ENCODE measurements at places on chromosomes 4 and X.
A peak's percentile ranks its signal among the peaks of the same experiment; 100 is the strongest.

- DNase-seq, result no peak
These were observed 1529.1 kb upstream of the ADGRL3 start for GRCh38 chr4:59671037-59671436.

DNA sequence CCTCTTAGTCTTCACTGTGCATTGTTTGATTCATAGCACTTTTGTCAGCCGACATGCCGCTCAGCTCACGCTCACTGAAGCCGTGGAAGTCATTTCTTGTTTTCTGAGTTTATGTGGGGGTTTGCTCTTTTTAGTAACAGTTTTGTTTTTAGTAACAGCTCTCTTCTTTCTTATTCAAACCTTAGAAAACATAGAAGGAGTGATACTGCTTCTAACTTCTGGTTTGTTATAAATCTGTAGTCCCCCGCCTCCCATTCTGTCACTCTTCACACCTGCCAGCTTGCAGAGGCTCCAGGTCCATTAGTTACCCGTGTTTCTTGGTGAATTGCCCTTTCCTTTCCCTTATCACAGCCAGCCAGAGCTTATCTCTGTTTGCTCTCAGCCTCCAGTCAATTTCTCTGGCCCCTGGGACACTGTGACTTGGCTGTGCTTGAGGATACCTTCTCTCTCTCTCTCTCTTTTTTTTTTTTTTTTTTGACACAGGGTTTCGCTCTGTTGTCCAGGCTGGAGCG lies 50.5 kb downstream of the GRK4 start:
- peak; percentile 84 for DNase-seq

GRCh38 chr4:59818656-59819055 lies 1381.5 kb upstream of the ADGRL3 start:
- peak; percentile 17 for DNase-seq

- no peak for DNase-seq
These were observed 81.2 kb downstream of the SPCS3 start for GRCh38 chr4:176400816-176401461.

- DNase-seq, result peak; percentile 9
These were observed 41.9 kb downstream of the WDR1 start for GRCh38 chr4:10074767-10075105.

DNA sequence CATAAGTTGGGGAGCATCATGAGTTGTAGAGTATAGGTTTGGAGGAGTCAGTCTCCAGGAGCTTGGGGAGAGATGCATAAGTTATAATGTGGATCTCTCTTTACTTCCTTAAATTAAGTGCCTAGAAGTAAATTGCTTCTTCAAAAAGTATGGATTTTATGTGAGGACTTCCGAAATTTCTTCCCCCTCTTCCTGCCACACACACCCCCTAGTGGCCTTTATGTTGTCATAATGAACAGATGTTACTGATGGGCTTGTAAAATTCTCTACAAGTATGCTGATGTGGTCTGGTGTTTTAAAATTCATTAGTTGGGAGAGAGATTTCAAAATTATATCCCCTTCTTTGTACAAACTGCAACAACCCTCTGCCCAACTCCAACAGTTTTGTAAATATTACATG lies 2.3 kb upstream of the METTL14 start:
- peak; percentile 14 for DNase-seq

GRCh38 chr4:176584031-176584606 lies 208.6 kb downstream of the VEGFC start:
- DNase-seq, result no peak

- DNase-seq, result no peak
These were observed 104.1 kb upstream of the BMP3 start for GRCh38 chr4:80926446-80926845.

GRCh38 chrX:10549280-10549679 lies 71.1 kb downstream of the MID1 start:
- no peak for DNase-seq

GRCh38 chr4:61336916-61337315 lies 136.8 kb downstream of the ADGRL3 start:
- no peak for DNase-seq

GRCh38 chrX:78886550-78886949 lies 58.6 kb upstream of the P2RY10 start:
- peak; percentile 38 for DNase-seq

GRCh38 chr4:125624951-125625350 lies 310.2 kb downstream of the FAT4 start:
- DNase-seq, result no peak

GRCh38 chr4:101104312-101105052 lies 242.8 kb downstream of the PPP3CA start:
- peak; percentile 21 for DNase-seq

- DNase-seq, result no peak
These were observed 32.2 kb upstream of the STX18 start for GRCh38 chr4:4574052-4574451.

- DNase-seq, result peak; percentile 8
These were observed 38.9 kb downstream of the STARD8 start for GRCh38 chrX:68686097-68686977.

- peak; percentile 80 for DNase-seq
These were observed 31.0 kb downstream of the ALPK1 start for GRCh38 chr4:112327965-112328733.

DNA sequence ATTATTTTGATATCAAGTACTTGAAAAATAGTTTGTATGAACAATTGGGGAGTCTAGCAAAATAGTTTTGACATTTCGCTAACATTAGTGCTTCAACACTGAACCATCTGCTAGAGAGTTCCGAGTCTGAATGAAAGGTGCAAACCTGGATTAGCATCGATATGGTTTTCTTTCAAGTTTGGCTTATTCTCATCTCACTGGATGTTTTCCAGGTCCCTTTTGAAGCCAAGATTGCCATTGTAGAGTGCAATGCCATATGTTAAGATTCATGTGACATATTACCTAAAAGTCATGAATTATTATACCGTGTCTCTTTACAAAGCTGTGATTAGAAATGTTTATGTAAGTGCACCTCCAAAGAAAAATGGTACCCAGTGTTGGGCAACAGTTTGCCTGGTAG lies 36.8 kb upstream of the NAA11 start:
- no peak for DNase-seq

DNA sequence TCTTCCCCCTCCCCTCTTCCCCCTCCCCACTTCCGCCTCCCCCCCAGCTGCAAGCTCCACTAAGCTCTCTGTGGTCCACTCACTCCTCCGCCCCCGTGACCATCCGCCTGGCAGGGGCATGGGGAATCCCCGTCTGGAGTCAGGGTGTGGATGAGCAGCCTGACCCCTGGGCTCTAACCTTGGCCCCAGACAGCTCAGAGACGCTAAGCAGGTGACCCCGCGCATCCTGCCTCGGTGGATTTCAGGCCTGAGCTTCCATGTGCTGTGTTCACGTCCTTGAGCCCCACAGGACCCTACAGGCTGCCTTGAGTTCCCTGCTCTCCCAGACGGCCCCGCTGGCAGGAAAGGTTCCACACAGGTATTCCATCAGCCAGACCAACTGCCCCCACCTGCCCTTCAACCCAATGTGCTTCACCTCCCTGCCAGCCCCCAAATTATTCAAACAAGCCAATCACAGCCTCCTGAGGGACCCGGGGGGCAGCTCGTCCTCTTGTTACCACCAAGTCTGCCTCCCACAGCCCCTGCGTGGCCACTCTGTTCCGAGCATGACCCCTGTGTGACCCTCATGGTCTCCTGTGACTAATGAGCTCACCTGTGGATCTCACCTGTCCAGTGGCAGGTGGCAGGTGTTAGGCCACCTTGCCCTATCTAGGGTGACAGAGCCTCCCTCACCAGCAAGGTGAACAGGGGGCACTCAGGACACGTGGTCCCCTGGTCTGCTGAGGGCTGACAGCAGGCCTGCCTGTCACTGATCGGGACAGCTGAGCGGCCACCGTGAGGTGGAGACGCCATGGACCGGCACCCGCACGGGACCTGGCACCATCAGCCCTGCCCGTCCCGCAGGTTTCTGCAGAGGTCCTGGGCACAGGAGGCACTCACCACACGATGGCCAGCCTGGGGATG lies 73.2 kb upstream of the MXD4 start:
- no peak for DNase-seq

DNA sequence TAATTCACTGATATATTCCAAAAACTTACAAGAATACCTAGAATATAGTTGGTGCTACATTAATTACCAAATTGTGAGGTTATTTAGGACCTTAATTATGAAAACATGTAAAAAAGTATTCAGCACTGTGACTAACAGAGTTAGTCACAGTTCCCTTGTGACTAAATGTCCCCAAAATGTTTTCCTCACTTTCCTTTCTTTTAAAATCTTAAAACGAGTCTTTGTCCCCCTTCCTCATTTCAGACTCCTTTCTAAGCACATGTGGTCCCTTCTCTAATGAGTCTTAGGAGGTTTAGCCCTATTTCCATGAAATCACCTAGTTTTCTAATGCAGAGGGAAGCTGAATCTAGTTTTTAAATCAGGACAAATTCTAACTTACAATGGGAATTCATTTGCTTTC lies 175.0 kb downstream of the PPP3CA start:
- DNase-seq, result no peak

DNA sequence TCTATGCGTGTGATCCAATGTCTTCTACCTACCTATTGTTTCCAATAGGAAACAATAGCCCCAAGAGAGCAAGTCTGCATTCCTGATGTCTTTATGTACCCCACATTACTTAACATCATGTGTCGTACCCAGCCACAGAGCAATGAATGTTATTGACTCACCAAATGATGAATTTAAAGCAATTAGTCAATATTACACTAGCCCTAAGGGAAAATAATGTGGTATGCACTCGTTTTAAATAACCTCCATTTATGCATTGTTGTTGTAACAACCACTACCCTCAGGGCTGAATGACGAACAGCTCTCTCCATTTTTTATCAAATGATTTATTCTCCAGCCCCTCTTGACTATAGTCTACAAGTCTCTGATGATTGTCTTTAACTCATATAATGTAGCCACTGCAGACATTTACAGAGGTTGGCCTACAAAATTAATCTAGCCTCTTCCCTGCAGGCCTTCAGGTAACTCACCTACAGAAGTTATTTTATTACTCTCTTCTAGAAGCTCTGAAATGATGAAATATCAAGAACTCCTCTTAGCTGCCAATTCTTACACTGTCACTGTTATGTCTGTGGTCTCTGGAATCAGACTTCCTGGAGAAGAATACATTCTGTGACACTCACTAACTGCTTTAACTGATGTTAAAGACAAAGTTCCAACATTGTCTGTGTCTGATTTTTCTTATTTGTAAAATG lies 601.7 kb upstream of the GRIA3 start:
- no peak for DNase-seq

DNA sequence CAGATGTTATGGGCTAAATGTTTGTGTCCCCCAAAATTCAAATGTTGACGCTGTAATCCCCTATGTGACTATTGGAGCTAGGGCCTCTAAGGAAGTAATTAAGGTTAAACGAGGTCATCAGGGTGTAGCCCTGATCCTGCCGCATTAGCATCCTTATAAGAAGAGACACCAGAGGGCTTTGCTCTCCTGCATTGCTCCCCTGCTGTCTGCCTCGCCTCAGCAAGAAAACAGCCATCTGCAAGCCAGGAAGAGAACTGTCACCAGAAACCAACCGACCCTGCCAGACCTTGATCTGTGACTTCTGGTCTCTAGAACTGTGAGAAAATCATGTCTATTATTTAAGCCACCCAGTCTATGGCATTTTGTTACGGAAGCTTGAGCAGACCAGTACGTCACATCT lies 331.9 kb downstream of the DCTD start:
- no peak for DNase-seq

GRCh38 chrX:48179691-48180090 lies 16.9 kb downstream of the SSX5 start:
- no peak for DNase-seq

DNA sequence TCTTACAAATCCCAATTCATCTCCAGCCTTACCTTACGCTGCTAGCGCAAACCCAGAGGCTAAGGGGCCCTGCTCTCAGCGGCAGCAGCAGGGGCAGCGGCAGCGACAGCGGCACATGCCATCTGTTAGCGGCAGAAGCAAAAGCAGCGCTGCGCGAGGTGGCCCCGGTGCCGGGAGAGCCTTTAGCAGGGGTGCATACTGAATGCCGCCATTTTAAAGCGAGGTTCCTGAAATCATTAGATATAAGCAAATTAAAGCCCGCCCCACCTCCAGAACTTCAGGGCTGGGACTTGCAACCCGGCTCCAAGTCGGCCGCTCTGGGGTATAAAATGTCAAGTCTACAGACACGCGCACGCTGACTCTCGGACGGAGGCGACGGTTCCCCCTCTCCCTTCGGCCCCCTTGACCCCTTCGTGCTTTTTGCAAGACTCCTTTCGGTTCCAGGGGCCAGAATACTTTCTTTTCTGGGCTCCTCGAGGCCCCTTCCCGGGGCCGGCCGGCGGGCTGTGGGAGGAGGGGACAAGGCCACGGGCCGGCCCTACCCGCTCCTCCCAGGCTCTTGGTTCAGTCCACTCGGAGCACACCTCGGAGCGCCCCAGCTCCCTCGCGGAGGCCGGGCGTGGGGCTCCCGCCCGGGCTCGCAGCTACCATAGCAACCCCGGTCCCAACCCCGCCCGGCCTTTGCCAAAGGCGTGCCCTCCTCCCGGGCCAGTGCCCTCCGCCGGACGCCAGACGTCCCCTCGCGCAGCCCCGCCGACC lies at the start of gene MBNL3:
TSS of gene MBNL3 (minus strand) at position 220 of the 759 bp plus-strand sequence. CDS start 49,427 bp downstream, outside the sequence.
- peak; percentile 82 for DNase-seq

- no peak for DNase-seq
These were observed 674 bp downstream of the SH3D19 start for GRCh38 chr4:151324752-151325110.

GRCh38 chrX:104660092-104660491 lies 94.1 kb downstream of the IL1RAPL2 start:
- no peak for DNase-seq

- no peak for DNase-seq
These were observed 1.7 kb upstream of the AKAP4 start for GRCh38 chrX:50202539-50202938.

GRCh38 chr4:167117273-167117672 lies 117.0 kb downstream of the SPOCK3 start:
- no peak for DNase-seq

DNA sequence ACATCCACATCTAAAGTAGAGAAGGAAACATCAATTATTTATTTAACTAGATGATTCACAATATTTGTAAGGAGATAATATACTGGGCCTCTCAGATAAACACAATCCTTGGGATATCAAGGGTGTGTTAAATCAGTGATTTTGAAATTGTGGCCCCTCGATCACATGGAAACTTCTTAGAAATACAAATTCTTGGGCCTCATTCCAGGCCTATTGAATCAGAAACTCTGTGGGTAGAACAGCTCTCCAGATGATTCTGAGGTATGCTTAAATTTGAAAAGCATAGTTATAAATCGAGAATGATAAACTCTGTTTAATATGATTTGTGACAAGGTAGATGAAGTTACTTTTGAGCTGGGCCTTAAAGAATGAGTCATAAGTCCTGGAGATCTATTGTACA lies 64.3 kb upstream of the GPR174 start:
- no peak for DNase-seq

DNA sequence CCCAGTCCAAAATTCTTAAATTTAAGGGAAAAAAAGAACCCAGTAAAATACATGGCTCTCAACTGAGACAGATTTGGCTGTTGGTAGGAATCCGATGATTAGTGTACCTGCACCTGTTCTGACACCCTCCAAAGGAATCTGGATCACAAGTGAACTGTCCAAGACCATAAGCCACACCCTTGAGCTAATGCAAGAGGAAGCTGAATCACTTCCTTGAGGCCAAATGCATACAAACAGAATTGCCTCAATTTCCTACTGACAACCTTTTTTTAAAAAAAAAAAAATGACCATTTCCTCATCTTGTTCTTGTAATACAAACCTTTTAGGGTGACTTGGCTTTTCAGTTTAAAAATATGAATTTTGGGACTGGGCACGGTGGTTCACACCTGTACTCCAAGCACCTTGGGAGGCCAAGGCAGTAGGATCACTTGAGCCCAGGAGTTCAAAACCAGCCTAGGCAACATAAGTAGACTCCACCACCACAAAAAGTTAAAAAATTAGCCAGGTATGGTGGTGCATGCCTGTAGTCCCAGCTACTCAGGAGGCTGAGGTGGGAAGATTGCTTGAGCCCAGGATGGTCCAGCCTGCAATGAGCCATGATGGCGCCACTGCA lies 10.7 kb upstream of the FBXL5 start:
- no peak for DNase-seq

Measured in GM12865 (cell line).